ENCODE measurements at places on chromosomes 3 and 15. TPM values are rescaled to one million over a fixed set of nuclear protein-coding genes. Genes with fewer than 3 reads are reported as not detected.
A peak's percentile ranks its signal among the peaks of the same experiment; 100 is the strongest.

DNA sequence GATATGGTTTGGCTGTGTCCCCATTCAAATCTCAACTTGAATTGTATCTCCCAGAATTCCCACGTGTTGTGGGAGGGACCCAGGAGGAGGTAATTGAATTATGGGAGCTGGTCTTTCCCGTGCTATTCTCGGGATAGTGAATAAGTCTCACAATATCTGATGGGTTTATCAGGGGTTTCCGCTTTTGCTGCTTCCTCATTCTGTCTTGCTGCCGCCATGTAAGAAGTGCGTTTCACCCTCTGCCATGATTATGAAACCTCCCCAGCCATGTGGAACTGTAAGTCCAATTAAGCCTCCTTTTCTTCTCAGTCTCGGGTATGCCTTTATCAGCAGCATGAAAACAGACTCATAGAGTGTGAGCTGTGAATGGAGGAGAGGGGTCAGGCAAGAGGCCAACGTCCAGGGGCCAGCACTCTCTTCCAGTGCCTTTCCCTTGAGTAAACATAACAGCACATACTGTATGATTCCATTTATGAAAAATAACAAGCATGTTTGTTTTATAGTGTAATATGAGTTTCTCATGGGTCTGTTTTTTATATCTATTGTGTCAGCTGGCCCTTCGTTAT is 16.3 kb upstream of the LCTL start:
- DNase-seq: no peak

GRCh38 chr3:122921791-122922651 is 105.5 kb downstream of the SEMA5B start:
- peak; percentile 32 for DNase-seq

- DNase-seq: no peak
Measured at GRCh38 chr3:134094491-134094890, 64.8 kb upstream of the SLCO2A1 start.

DNA sequence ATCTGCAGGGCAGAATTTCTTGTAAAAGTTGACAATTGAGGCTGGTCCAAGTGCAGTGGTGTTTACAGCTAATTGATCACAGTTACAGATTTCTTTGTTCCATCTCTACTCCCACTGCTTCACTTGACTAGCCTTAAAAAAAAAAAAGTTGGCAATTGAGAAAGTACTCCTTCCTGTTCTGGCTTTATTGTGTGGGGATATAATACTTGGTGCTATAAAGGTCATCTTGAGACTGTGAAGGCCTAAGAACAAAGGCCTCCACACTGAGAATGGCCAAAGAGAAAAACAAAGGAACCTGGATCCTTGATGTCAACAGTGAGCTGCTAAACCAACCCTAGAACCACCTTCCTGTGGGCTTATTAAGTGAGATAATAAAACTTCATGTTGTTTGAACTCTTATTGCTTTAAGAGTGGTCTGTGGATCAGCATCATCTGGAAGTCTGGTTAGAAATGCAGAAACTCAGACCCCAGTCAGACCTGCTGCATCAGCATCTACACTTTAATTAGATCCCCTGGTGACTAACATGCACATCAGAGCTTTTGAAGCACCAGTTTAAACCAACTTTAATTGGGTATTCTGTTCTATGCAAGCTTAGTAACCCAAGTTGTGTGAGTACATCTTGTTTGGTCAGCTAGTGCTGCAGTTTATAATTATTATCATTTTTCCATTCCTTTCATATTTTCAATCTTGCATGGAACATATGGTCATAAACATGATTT is 55.2 kb downstream of the TMOD3 start:
- DNase-seq: no peak

The GADL1 gene
- not detected for total RNA-seq

The SIDT1 gene
- total RNA-seq: 31.6 TPM

The TM4SF1 gene
- total RNA-seq: not detected

The STRIT1 gene
- total RNA-seq: not detected

GRCh38 chr3:186165331-186165730 is 56.4 kb upstream of the ETV5 start:
- no peak for DNase-seq

- DNase-seq: no peak
Measured at GRCh38 chr3:72044231-72044855, 259.4 kb upstream of the PROK2 start.

DNA sequence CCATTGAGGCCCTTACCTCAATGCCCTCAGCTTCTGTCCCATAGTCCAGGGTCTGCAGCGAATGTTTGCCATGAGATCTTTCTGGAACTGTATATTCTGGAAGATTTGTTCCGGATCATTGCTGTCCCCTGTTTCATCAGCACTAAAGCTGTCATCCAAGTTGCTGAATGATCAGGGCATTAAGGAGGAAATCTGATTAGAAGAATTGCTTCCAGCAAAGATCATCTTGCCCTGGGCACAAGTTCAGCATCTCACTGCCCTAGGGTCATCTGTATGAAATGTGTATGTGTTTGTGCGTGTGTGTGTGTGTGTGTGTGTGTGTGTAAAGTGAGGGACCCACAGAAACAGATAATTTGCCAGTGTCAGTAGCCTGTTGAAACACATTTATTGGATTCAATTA is 1.4 kb downstream of the TMC3 start:
- no peak for DNase-seq

The CDHR4 gene
- 0.08 TPM for total RNA-seq

- no peak for DNase-seq
Measured at GRCh38 chr3:64199932-64200331, 25.3 kb downstream of the PRICKLE2 start.

GRCh38 chr3:46344476-46344875 is 9.4 kb upstream of the CCR2 start:
- DNase-seq: no peak

GRCh38 chr15:83293201-83293600 is 8.7 kb upstream of the BNC1 start:
- DNase-seq: no peak

- DNase-seq: no peak
Measured at GRCh38 chr3:139909811-139910210, 25.2 kb upstream of the CLSTN2 start.

- no peak for DNase-seq
Measured at GRCh38 chr3:195613468-195614069, 29.8 kb upstream of the APOD start.

The ASB14 gene
- total RNA-seq: not detected

DNA sequence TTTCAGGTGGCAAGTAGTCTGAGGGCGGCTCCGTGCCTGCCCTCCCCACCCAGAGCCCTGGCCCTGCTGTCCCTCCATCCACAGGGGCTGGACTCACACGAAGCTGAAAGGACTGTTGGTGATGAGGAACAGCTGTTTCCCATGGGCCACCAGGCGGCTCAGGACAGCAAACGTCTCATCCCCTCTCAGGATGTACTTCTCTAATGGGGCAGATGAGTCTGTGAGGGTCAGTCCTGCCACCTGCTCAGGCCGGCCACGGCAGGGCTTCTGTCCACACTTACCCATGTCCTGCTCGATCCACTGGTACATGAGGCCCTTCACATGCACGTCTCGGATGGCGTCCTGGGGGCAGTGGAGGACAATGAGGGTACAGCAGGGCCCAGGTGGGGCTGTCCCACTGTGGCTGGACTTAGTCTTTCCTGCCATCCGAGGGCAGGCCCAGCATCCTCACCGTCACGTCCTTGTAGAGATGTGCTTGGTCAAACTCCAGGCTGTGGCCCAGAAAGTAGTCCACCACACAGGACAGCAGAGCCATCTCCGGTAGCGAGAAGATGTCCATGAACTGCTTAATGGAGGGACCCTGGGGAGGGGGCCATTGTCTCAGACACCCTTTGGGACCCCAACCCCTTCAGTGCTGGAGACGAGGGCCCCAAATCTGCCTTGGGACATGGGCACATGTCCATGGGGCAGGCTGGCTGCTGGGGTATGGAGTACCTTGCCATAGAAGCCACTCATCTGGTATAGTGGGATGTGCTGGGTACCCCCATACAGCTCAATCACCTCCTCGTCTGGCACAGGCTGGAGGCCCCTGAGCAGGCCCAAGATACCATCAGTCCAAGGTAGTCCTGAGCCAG is 5.7 kb downstream of the NT5DC2 start:
- DNase-seq: no peak

- DNase-seq: no peak
Measured at GRCh38 chr15:38658431-38658830, 93.8 kb upstream of the RASGRP1 start.

DNA sequence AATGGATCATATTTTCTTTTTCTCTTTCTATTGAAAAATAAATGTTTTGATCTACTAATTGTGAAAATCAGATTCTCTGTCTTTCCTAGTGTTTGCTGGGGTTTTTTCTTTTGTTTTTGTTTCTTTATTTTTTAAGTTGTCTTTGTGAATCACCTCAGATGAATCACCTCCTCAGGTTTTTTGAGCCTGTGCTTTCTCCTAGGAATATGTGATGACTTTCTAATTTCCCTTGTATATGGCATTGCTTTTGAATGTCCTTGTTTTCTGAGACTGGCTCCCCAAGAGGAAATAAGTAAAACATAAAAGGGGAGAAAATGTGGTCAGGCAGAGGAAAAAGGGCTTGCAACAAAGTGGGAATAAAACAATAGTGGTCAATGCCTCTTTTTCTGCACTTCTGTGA is 750.0 kb downstream of the ZPLD1 start:
- DNase-seq: no peak

- no peak for DNase-seq
Measured at GRCh38 chr15:95377258-95377852, 953.1 kb upstream of the NR2F2 start.

- no peak for DNase-seq
Measured at GRCh38 chr3:23981136-23981535, 36.0 kb downstream of the NR1D2 start.
